EH (cell line): ENCODE measurements at places on chromosomes 12 and 14.

GRCh38 chr12:132761032-132761920 lies at the start of gene ANKLE2:
ANKLE2 (minus strand) TSS chr12:132761832; CDS start chr12:132761798, 34 bp downstream.
- peak; percentile 86 for DNase-seq

DNA sequence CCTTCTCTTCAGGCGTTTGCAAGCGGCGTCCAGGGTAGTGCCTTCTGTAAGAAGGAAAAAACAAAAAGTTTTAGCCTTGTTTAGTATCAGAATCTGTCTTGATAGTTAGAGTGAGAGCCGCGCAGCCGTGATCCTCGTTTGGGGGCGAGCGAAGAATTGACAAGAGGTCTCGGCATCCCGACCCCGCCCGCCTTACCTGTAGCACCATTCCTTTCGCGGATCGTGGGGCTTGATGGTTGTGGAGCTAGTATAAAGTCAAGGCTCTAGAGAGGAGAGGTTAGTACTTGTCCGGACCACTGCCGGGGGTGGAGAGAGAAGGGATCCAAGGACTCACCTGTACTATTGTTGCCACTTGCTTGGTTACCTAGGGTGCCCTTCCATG lies 494 bp downstream of the TMTC3 start:
- DNase-seq, result peak; percentile 7

DNA sequence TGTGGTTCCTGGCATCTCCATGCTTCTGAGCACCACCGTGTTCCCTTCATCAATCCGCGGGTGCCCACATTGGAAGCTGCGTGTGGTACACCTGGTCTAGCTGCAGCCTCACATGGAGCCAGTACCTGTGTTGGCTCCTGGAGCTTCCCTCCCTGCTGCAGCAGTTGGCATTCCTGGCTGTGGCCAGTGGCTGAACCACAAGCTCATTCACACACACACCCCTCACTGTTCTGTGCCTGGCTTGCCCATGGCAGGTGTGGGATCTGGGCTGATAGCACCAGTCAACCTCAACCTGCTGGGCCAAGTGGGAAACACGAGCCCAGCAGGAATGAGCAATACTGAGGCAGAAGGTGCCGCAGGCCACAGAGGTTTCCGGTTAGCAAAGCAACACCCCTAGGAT lies 256.2 kb upstream of the LRFN5 start:
- DNase-seq, result no peak

- no peak for DNase-seq
Observed at GRCh38 chr12:34396861-34397590, 374.7 kb downstream of the ALG10 start.

DNA sequence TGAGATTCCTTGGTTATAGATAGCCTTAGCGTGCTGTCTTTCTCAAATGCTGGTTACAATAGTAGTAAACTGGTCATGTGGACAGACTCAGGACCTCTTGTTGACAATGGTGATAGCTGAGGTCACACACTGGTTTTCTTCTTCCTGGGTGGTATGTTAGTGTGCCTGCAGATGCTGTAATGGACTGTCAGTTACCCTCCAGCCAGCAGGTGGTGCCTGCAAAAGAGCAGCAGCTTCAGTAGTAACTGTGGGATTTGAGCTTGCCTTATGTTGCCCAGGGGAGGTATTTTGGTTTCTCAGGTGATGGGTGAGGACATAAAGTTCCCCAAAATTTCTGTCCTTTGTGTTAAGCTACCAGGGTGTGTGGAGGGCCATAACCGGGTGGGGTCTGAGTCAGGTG lies 33.7 kb upstream of the SCAF11 start:
- no peak for DNase-seq

DNA sequence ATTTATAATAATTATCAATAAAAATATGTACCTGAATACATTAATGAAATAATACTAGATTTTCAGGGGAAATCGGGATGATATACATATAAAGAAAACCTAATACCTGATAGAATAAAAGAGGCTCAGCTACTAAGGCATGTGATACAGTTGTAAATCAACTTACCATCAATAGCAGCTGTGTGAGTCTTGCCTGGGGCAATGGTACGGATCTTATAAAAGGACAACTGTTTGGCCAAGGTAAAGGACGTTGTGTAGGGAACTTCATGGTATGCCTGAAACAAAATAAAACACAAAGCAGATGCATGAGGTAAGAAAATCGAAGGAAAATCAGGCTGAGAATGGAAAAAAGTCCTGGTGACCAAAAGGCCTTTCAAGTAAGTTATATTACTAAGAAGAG lies 25.4 kb downstream of the NEK9 start:
- DNase-seq, result no peak

DNA sequence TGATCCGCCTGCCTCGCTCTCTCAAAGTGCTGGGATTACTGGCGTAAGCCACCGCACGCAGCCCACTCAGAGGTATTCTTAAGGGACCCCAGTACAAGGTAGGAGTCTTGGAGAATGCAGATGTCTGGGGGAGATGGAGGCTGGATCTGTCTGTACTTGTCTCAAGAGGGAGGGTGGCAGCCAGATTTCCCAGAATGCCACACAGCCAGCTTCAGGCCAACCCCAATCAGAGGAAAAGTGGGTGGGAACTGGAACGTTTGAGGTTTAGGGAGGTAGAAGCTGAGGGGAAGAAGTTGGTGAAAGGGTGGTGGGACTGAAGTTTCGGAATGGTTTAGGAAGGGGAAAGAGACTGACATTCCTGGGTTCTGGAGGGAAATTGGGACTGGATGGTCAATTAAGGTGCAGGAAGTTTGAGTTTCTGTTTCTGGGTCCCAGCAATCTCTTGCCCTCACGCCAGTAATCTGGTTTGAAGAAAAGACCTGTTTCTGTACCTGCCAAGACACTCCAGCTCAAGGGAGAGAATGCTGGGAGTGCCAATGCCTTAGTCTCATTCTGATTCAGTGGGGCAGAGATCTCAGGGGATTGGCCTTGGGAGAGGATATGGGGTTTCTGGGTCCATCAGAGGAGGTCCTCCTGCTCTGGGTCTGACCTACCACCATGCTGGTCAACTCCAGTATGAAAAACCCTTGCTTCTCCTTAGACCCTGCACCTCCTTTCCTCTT lies 8.1 kb upstream of the ZNF385A start:
- DNase-seq, result no peak

GRCh38 chr12:104263580-104264358 lies 39.8 kb upstream of the EID3 start:
- DNase-seq, result peak; percentile 81

GRCh38 chr12:107311682-107312081 lies 218.3 kb upstream of the CRY1 start:
- DNase-seq, result no peak

DNA sequence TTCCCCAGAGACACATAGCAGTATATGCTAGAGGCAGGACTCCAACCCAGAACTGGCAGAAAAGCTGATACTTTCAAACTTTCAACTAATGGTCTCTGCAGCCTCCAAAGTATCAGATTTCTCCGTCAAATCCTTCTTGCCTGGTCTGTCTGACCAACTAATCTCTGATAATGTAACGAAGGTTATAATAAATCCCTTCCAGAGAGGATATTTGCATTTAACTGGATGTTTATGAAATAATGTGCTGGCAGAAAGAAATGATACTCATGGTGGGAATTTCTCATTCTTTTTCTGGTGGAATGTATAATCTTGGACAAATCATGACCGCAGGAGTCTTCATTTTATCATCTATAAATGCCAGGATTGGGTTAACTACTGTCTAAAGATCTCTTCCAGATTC lies 860.3 kb downstream of the DIO2 start:
- DNase-seq, result no peak

GRCh38 chr14:22084393-22085281 lies 411.0 kb upstream of the OR4E1 start:
- peak; percentile 34 for DNase-seq

DNA sequence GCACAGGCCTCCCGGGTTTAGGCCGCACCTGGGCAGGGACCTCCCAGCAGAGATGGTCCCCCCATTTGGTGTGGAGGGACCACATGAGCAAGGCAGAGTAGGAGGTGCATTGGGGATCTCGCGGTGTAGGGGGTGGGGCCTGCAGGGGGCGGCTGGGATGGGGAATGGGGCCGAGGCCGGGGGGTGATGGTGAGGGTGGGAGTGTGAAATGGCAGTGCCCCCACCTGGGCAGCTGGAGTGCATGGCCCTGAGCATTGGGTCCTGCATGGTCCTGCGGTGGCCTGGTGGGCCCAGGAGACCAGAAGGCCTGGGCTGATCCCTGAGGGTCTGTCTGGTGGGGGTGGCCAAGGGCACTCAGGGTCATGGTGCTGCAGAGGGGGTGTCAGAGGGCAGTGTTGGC lies 111.8 kb downstream of the KIF26A start:
- no peak for DNase-seq

DNA sequence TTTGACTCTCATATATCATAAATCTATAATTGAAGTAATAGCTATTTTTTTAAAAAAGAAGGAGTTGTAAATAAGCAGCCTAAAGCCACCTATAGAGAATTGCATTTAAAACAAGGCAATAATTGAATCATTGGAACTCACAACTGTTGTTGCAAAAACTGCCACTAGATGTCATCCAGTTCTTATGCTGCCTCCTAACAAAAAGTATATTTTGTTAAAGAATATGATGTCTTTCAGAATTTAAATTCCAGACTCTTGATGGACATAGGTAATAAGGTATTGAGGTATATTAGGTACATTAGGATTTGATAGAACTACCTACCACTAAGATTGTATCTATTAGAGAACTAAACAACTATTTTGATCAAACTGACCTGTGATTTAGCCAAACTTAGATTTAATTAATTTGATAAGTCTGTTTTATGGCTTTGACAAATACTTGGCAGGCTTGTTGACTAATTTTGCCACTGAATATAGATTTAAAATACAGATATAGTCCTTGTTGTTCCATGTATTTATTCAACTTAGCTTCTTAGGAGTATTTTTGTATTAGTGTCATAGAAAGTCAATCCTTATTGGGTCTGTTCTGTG lies 401.4 kb downstream of the RPL10L start:
- DNase-seq, result no peak

- DNase-seq, result no peak
Observed at GRCh38 chr12:79033788-79034187, 169.2 kb downstream of the SYT1 start.

DNA sequence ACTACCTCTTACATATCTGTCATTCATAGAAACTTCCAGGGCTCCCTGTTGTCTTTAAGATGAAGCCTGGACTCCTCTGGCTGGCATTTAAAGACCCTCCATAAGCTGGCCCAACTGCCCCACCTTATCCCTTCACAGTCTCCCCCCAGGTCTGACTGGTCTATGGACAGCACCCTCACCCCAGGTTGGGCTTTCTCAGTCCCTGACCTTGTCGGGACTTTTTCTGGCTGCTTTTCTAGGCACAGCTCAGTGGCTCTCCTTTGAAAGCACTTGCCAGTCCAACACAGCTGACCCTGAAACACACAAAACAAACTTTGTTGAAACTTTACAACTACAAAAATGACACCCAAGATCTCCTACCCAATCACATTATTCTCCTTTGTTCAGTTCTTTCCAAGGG lies 13.9 kb upstream of the MYH7 start:
- no peak for DNase-seq

- DNase-seq, result no peak
Observed at GRCh38 chr12:2192231-2192630, 139.4 kb downstream of the CACNA1C start.

DNA sequence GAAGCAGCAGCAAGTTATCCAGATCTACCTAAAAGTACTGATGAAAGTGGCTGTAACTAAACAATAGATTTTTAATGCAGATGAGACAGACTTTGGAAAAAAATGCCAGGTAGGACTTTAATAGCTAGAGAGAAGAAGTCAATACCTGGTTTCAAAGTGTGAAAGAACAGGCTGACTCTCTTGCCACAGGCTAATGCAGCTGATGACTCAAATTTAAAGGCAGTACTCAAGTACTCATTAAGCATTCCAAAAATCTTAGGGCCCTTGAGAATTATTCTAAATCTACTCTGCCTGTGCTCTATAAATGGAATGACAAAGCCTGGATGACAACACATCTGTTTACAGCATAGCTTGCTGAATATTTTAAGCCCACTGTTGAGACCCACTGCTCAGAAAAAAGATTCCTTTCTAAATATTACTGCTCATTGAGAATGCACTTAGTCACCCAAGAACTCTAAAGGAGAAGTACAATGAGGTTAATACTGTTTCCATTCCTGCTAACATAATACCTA lies 68.6 kb upstream of the SYT1 start:
- DNase-seq, result peak; percentile 1

DNA sequence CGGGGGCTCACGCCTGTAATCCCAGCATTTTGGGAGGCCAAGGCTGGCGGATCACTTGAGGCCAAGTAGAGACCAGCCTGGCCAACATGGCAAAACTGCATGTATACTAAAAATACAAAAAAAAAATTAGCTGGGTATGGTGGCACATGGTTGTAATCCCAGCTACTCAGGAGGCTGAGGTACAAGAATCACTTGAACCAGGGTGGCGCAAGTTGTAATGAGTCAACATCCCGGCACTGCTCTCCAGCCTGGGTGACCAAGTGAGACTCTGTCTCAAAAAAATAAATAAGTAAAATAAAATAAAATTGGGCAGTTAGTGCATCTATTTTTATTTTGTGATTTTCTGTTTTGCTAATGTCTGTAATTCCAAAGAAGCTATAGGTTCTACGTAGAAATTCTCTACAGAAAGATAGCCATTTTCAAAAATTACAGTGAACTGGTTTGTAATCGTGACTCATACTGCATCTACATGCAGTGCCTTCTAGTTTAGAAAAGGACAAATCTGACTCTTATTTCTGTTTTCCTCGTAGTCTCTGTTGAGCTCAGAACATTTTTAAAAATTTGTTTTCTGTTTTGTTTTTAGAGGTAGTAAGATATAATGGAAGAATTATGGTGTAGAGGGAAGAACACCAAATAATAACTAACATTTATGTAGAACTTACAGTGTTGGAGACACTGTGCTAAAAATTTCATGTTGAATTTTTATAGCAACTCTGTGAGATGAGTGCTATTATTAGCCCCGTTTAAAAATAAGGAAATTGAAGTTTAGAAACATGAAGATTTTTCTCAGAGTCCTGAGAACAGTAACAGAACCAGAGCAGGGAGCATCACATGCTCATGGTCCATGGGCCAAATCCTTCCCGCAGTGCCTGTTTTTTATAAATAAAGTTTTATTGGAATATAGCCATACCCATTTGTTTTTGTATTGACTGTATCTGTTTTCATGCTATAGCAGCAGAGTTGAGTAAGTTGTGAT lies 201.2 kb downstream of the SYNE2 start:
- peak; percentile 29 for DNase-seq

GRCh38 chr12:19373586-19373985 lies 65.7 kb upstream of the AEBP2 start:
- DNase-seq, result peak; percentile 4

- no peak for DNase-seq
Observed at GRCh38 chr14:51118993-51119392, 24.1 kb upstream of the TRIM9 start.

DNA sequence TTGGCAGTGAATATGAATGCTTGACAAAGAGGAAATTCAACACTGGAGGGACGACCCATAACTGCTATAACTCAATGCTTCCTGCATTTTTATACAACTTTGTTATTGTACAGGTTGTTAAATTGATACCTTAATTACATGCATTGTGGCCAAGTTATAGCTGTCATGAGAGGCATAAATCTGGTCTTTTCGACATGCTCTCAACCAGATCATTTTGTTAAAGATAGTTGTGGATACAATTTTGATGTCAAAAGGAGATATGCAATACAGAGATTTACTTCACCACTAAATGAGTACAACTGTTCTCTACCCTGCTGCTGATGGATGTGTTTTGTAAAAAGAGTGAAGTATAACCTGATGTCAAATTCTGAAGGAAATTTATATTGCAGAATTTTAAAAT lies 946.0 kb downstream of the GALC start:
- DNase-seq, result no peak

- DNase-seq, result no peak
Observed at GRCh38 chr14:85118274-85118673, 411.7 kb upstream of the FLRT2 start.
